Effector memory CD4-positive, alpha-beta T cell (primary cell): ENCODE measurements at places on chromosomes 3 and 15.
A peak's percentile ranks its signal among the peaks of the same experiment; 100 is the strongest.

GRCh38 chr15:55108448-55108847, 88.3 kb downstream of the RSL24D1 start:
- H3K27me3 ChIP-seq, result no peaks in the 10 kb centered on the region
- H3K4me1 ChIP-seq, result no peaks in the 10 kb centered on the region
- DNase-seq, result no peak

DNA sequence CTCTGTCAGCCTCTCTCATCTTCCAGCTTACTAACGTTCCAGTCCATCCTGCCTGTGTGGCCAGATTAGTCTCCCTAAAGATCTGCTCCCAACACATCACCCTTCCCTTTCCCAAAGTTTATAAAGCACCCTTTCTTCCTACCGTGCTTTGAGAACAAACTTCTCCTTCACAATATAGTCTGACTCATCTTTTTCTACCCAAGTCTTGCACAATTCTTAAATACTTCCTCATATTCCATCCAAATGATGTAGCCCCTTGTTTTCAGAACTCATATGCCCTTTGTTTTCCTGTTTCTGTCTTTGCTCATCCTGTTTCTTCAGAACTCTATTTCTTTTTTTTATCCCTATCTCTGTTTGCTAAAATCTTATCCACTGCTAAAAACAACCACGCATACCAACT, 326.8 kb downstream of the MFSD1 start:
- H3K4me1 ChIP-seq, result no peaks in the 10 kb centered on the region
- no peak overlapping the region for H3K4me3 ChIP-seq
- no peak overlapping the region for H3K27ac ChIP-seq
- no peaks in the 10 kb centered on the region for H3K36me3 ChIP-seq
- no peak for DNase-seq

GRCh38 chr3:175941352-175941751, 1082.2 kb downstream of the NAALADL2 start:
- H3K27ac ChIP-seq, result no peak overlapping the region
- no peaks in the 10 kb centered on the region for H3K4me1 ChIP-seq
- no peak overlapping the region for H3K4me3 ChIP-seq
- DNase-seq, result no peak

- DNase-seq, result no peak
- no peak overlapping the region for H3K27ac ChIP-seq
- H3K4me3 ChIP-seq, result no peak overlapping the region
These were observed 219.0 kb downstream of the ITPR1 start for GRCh38 chr3:4712109-4712508.

DNA sequence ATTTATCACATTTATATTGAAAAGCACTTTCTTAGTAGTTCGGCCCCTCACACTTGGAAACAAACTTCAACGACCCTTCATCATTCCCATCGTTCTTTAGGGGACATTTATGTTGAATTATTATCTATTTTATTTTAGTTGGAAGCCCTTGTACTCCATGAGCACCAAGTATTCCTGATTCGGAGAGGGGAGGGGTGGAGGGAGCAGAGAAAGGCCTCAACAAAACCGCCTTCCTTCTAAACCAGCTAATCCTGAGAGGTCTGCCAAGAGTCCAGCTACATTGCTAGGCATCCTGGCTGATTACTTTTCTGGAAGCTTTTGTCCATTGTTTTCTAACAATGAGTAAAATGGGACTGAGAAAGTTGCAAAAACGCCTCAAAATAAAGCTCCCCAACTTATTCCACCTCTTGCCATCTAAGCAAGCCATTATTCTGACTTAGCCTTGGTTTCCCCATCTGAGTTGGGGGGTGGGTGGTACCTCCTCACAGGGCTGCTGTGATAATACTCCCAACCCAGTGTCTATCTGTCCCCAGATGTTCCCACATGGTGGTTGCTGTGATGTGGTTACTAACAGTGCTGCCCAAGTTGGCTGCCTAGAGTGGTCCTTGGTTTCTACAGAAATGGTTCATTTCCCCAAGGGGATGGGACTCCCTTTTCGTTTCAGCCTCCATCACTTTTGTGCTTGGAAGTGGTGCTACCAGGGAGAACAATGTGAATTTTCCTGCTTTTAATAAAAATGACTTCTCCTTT, 1.2 kb upstream of the TMEM158 start:
- no peak for DNase-seq
- no peak overlapping the region for H3K4me3 ChIP-seq
- no peak overlapping the region for H3K27ac ChIP-seq
- H3K4me1 ChIP-seq, result peaks cover 7% of the 10 kb centered on the region

DNA sequence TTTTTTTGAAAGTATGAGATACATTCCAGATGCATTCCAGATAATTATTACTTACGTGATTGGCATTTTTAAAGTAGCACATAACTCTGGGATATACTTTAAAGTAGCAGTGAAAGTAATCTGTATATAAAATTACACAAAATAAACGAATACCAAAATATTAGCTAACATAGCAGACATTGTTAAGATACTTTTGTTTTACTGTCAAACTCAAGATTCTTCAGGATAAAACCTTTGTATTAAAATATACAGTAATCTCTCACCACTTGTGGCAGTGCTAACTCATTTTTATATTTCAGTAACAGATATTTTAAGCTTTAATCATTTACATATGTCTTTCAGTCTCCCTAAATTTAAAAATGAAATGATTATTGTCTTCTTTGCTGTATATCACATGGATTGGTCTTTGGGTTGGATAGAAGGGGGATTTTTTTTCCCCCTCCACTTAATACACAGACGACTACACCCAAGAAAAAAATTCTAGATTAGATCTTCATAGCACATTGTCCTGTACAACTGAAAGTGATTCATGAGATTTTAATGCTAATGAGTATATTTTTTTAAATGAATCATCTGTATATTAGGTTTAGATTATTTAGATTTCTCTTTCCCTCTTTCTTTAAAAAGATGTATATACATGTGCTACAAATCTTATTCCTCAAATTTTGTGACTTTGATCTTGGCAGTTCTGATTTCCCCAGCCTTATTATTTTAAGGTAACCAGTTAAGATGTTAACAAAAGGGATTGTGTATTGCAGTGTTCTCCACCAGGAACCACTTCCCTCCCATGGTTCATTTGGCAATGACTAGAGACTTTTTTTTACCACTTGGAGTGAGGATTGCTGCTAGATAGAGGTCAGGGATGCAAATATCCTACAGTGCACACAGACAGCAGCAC, 24.5 kb upstream of the EBLN2 start:
- no peak overlapping the region for H3K4me3 ChIP-seq
- H3K36me3 ChIP-seq, result no peaks in the 10 kb centered on the region
- no peaks in the 10 kb centered on the region for H3K27me3 ChIP-seq
- DNase-seq, result no peak

GRCh38 chr3:10358309-10358980, 37.5 kb upstream of the SEC13 start:
- DNase-seq, result no peak
- H3K4me1 ChIP-seq, result no peaks in the 10 kb centered on the region
- H3K36me3 ChIP-seq, result no peaks in the 10 kb centered on the region
- no peak overlapping the region for H3K4me3 ChIP-seq
- H3K27me3 ChIP-seq, result no peaks in the 10 kb centered on the region
- H3K27ac ChIP-seq, result no peak overlapping the region

DNA sequence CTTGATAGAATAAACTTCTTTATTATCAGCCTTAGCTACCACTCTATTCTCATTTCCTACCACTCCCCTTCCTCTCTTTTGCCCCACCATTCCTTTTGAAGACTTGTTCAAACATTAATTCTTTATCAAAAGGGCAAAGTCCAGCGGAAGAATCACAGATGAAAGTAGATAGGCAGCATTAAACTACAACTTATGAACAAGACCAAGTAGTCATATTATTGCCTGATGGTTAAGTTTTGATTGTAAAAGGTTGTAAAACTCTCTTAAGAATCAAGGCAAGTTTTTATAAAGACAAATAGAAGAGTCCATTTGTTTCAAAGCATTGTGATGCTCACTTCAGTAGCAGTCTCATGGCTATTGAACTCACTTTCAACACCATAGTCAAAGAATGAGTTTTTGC, 22.4 kb upstream of the TGFBR2 start:
- no peak for DNase-seq
- no peak overlapping the region for H3K4me3 ChIP-seq
- no peaks in the 10 kb centered on the region for H3K36me3 ChIP-seq
- no peaks in the 10 kb centered on the region for H3K27me3 ChIP-seq
- H3K4me1 ChIP-seq, result no peaks in the 10 kb centered on the region

DNA sequence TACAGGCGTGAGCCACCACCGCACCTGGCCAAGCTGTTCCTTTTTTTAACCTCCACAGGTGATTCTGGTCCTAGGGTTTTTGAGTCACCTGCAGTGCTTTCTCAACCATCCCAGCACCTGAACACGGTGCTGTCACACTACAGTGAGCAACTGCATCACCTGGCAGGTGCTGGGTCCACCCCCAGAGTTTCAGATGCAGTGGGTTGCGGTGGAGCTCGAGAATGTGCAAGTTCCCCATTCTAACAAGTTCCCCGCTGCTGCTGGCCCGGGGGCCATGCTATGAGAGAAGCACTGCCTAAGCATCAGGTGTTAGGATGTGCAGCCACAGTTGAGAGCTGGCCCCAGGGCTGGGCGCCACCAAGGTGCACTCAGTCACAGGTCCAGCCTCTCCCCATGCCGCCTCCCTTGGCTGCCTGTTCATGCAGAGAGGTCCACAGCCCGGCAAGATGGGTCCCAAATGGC, 18.0 kb downstream of the ISG20 start:
- H3K27me3 ChIP-seq, result no peaks in the 10 kb centered on the region
- peaks cover 13% of the 10 kb centered on the region for H3K36me3 ChIP-seq
- no peak for DNase-seq
- no peak overlapping the region for H3K4me3 ChIP-seq
- H3K27ac ChIP-seq, result no peak overlapping the region

GRCh38 chr3:35114686-35115085, 524.6 kb upstream of the ARPP21 start:
- no peak overlapping the region for H3K4me3 ChIP-seq
- no peaks in the 10 kb centered on the region for H3K4me1 ChIP-seq

DNA sequence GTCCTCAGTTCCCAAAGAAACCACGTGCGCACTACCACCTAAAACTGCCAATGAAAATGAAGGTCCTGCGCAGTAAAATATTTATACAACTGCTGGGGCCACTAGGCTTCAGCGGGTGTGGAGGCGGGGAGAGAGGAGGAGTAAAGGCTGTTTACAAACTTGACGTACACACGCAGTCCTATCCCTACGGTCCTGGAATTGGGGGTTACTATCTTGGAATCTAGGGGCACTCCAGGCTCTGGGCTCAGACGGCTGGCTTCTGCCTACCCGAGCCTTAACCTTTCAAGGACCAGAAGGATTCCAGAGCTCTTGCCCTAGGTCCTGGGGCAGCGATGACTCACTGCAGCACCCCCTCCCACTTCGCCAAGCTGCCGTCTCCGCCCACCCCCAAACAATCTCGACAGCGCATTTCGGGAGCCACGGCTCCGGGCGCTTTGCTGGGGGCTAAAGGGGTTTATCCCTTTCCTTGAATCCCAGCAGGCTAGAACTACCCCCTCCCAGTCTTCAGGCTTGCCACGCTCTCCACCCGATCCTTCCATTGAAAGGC, 3.0 kb downstream of the ADAMTS9 start:
- no peak overlapping the region for H3K4me3 ChIP-seq
- no peaks in the 10 kb centered on the region for H3K4me1 ChIP-seq
- H3K27ac ChIP-seq, result no peak overlapping the region
- DNase-seq, result no peak

DNA sequence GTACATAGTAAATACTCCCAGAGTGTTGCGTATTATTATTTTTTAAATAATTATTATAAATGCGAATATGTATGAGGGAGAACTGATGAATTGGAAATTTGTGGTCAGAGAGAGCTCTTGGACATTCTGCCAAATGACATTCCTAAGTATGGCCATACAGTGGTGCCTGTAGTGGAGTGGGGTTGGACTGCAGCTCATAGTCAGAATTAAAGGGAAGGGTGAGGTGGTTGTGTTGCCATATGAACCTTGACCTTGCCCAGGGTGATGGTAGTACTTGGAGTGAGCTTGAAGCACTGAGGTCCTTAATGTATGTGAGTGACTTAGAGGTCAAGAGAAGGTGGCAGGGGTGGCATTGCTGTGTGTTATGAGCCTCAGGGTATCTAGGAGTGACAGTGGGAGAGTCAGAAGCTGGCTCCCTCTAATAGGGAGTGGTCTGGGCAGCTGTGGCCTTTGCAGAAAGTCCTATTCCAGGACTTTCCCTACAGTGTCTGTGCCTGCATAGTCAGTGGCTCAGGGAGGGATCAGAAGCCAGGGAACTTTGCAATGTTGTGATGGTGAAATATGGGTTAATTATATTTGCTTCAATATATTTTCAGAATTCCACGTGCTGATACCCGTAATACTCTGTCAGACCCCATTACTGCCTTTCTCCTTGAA, 26.2 kb downstream of the PDE8A start:
- no peak overlapping the region for H3K27ac ChIP-seq
- no peak for DNase-seq
- no peaks in the 10 kb centered on the region for H3K27me3 ChIP-seq

- no peaks in the 10 kb centered on the region for H3K36me3 ChIP-seq
- H3K4me1 ChIP-seq, result no peaks in the 10 kb centered on the region
- no peak overlapping the region for H3K4me3 ChIP-seq
These were observed 101.1 kb downstream of the PDZRN3 start for GRCh38 chr3:73523661-73524060.

GRCh38 chr3:44476181-44476611, 1.3 kb downstream of the ZNF445 start:
- H3K4me1 ChIP-seq, result peaks cover 5% of the 10 kb centered on the region
- H3K27ac ChIP-seq, result no peak overlapping the region
- H3K27me3 ChIP-seq, result no peaks in the 10 kb centered on the region
- no peak for DNase-seq

GRCh38 chr15:70781236-70781635, 17.9 kb upstream of the UACA start:
- no peak overlapping the region for H3K27ac ChIP-seq
- H3K4me3 ChIP-seq, result no peak overlapping the region
- H3K36me3 ChIP-seq, result no peaks in the 10 kb centered on the region
- no peaks in the 10 kb centered on the region for H3K4me1 ChIP-seq
- DNase-seq, result no peak

DNA sequence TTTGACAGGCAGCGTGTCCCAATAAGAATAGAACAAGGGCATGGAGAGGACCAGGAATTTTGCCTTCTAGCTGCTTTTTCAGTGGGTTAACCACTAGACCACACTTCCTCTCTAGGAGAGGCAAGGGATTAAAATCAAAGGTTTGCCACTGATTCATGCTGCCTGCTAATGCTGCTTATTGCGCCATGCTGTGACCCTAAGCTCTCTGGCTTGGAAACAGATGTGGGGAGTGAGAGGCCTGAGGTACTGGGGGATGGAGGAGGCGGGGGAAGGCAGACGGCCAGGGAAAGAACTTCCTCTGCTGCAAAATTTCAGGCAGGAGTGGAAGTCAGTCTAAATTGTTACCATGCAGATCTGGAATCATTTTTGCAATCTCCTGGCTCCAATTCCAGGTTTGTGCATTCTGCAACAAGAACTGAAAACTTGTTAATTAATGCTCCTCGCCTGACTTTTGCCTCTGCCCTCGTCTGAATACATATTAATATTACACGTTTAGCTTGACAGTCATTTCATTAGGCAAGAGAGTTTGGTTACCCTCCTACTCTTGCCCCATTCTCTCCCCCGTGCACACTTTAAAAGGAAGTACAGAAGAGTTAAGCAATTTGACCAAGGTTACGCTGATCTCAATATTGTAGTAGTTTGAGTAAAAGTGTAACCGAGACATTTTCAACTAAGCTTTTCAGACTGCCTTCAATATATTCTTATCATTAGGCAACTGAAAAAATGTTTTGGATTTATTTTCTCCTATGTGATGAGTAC, 121.7 kb upstream of the SPRED1 start:
- no peaks in the 10 kb centered on the region for H3K36me3 ChIP-seq
- H3K4me3 ChIP-seq, result no peak overlapping the region
- peak overlapping the region; percentile 12 for H3K27ac ChIP-seq
- no peak for DNase-seq

GRCh38 chr3:195197765-195198425, 73.1 kb downstream of the XXYLT1 start:
- H3K27me3 ChIP-seq, result no peaks in the 10 kb centered on the region
- H3K4me3 ChIP-seq, result no peak overlapping the region
- DNase-seq, result no peak
- no peaks in the 10 kb centered on the region for H3K4me1 ChIP-seq
- no peaks in the 10 kb centered on the region for H3K36me3 ChIP-seq
- H3K27ac ChIP-seq, result no peak overlapping the region
